ENCODE measurements at places on chromosomes 3 and 15.

GRCh38 chr15:48058371-48058770 is 62.4 kb upstream of the SLC24A5 start:
- no peak for DNase-seq

DNA sequence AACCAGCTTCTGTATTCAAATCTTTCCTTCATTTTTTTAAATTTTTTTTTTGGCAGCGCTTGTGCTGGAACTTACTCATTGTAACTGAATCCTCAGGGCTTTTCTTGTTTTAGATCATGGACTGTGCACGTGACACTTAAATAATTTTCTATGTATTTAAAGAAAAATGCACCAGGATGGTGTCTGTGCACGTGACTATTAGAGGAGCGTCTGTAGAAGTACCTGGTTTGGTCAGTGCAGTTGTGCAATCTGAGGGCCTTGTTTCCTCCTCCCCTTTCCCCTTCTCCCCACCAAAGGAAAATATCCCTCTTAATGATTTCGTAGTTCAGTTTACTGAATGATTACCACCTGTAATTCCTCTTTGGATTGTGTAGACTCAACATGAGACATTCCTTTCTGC is 31.3 kb downstream of the EDEM1 start:
- DNase-seq, result no peak

GRCh38 chr15:85625166-85625830 is 169.4 kb downstream of the KLHL25 start:
- DNase-seq, result no peak

GRCh38 chr15:80507131-80507530 is 102.9 kb downstream of the ARNT2 start:
- no peak for DNase-seq

DNA sequence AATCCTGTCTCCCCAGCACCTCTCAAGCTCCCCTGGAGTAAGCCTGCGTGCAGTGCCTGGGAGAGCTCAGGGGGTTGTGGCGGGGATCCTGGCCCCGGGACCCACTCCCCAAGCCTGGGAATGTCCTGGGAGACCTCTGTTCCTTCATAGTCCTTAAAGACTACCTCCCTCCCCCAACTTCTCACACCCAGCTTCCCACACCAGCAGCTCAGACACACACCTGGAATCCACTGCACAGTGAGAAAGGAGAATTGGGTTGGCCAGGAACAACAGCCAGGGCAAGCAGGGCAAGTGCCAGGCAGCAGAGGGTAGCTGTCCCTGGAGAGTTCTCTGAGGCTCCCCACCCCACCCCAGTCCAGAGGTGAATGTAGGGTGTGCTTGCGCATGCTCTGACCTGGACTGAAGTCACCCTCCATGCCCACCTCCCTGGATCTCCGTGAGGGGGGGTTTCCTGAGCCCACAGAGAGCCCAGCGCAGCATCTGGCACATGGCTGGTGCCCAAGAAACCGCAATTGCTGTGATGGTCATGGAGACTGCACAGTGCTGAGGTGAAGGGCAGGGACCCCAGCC is 22.2 kb downstream of the PSTPIP1 start:
- no peak for DNase-seq

DNA sequence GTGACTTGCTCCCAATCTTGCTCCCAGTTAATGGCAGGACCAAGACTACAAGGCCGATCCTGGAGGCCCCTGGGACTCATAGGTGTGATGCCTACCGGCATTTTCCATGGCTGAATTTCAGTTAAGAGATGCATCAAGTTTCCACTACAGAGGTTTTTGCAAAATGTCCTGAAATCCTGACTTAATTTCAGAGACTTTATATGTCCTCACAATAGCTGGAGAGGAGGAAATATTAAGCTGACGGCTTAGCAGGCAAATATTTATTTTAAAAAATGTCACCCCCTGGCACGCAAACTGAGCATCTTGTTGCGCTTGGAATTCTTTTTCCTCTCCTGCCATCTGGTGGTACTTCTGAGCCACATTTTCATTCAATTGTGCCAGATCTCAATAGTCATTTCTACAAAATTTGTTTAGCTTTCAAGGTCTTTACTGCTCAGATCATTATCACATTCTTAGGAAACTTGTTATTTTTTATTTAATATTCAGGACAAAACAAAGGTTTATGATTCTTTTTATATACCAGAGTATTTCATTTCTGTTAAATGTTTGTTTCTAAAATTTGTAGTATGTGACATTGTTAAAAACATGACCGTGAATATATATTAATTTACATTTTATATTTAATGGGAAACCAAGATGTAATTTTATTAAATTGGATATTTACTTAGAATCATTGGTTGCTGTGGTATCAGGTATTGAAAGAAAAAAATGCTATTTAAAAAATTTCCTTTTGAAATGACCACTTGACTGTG is 189.2 kb upstream of the THRB start:
- no peak for DNase-seq

GRCh38 chr15:80010131-80010673 is 39.2 kb upstream of the BCL2A1 start:
- DNase-seq, result no peak

DNA sequence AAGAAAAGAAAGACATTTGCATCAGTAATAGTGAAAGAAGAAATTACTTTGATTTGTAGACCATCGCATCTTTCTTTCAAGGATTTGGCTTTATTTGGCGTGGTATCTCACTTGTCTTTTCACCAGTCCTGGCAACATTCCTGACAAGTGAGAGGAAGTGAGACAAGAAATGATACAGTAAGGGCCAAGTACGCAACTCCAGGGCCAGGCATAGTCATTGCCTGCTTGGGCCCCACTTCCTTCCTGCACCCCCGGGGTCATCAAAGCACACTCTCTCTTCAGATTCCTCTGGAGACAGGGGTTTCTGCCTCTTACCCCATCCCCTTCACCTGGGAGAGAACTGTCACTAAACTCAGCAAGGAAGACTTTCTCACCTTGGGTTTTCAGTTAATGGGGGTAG is 55.1 kb downstream of the CD47 start:
- no peak for DNase-seq
